Activated CD4-positive, alpha-beta memory T cell treated with anti-CD3 and anti-CD28 coated beads, Interleukin-2, amount 10 ng/mL, durations not matched to agents 7 days and 5 days (primary cell): ENCODE measurements at places on chromosomes 6 and 20. TPM values are rescaled to one million over a fixed set of nuclear protein-coding genes. Genes with fewer than 3 reads are reported as not detected.

DNA sequence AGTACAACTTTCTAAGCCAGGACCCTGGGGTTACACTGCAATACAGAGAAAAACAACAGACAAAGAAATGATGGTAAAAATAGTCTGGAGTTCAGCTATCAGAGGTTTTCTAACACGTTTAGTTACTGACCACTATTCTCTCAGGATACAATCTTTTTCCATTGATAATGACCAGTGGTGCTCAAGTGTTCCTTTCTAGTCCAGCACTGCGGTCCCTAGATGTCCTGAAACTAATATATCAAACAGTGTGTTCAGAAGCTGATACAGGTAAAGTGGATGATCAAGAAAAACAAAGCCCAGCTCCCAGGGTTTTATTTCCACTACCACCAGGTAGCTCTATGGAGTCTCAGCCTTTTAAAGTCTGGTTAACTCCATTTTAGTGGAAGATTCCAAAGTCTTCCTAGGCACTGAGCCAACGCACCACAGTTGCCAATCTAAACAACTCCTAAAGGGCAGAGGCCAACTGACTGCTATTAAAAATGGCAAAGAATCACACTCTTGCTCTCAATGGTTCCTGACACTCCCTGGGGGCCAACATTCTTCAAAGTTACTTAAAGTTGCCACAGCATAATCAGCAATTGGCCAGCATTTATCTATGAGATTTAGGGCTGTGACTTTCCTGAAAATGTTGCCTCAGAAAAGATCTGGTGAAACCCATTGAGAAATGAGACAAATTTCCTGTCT lies 38.2 kb downstream of the DZANK1 start:
- DNase-seq, result no peak

GRCh38 chr6:2659381-2659780 lies 91.3 kb downstream of the MYLK4 start:
- no peak for DNase-seq

GRCh38 chr6:14305131-14305530 lies 187.6 kb downstream of the CD83 start:
- no peak for DNase-seq

DNA sequence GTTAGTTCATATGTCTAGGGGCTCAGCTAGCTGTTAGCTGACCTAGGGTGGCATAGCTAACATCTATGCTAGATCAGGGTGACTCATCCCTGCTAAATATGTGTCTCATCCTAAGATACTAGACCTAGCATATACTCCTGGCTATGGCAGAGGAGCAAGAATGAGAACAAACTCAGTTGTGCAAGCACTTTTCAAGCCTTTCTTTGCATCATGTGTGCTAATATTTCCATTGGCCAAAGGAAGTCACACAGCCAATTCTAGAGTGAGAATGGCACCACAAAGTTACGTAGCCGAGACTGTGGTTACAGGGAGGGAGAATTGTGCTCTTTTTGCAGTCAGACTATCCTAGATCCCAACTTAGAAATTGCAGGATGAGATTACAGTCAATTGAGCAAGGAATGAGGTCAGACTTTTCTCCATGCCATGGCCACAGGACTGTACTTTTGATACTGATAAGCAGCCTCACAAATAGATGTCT lies 78.7 kb downstream of the PLCB4 start:
- DNase-seq, result no peak

Gene LY6G6F
- total RNA-seq, result not detected

Gene TMEM244
- total RNA-seq, result 0.43 TPM

Gene OR2J3
- not detected for total RNA-seq
